ENCODE measurements at places on chromosomes 13 and 19. TPM values are rescaled to one million over a fixed set of nuclear protein-coding genes. Genes with fewer than 3 reads are reported as not detected.
A peak's percentile ranks its signal among the peaks of the same experiment; 100 is the strongest.

The ERICH4 gene
- total RNA-seq: not detected

The ZNF221 gene
- total RNA-seq: 12.1 TPM

The SERTM1 gene
- 0.37 TPM for total RNA-seq

The FGF21 gene
- total RNA-seq: not detected

The LGALS7B gene
- not detected for total RNA-seq

The ATP12A gene
- total RNA-seq: not detected

The IGFL3 gene
- total RNA-seq: not detected

The GPR12 gene
- not detected for total RNA-seq

The GPR18 gene
- total RNA-seq: not detected

The ERFL gene
- total RNA-seq: not detected

DNA sequence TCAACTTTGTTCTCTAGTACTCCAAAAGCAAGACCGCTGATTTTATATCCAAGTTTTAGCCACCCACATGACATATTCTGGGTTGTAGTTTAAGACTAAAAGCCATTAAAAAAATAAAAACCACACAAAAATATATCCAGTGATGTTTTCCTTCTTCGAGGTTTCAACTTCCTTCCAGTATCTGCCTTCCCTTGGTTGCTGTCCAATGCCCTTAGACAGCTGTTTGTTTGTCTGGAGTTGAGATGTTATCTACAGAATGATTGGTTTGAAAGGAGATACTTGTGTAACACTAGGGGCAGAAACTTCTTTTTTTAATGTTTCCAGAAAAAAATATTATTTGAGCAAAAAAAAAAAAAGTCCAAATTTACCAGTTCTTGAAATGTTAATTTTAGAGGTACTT, 591.5 kb upstream of the PCDH9 start:
- DNase-seq: no peak

DNA sequence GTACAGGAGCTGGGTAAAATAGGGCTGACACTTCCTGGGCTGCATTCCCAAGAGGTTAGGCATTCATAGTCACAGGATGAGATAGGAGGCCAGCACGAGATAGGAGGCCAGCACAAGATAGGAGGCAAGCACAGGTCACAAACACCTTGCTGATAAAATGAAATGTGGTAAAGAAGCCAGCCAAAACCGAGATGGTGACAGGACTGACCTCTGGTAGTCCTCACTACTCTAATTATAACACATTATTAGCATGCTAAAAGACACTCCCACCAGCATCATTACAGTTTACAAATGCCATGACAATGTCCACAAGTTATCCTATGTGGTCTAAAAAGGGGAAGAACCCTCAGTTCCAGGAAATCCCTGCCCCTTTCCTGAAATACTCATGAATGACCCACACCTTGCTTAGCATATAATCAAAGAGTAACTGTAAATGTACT, 20.9 kb upstream of the IGSF23 start:
- DNase-seq: peak; percentile 71

DNA sequence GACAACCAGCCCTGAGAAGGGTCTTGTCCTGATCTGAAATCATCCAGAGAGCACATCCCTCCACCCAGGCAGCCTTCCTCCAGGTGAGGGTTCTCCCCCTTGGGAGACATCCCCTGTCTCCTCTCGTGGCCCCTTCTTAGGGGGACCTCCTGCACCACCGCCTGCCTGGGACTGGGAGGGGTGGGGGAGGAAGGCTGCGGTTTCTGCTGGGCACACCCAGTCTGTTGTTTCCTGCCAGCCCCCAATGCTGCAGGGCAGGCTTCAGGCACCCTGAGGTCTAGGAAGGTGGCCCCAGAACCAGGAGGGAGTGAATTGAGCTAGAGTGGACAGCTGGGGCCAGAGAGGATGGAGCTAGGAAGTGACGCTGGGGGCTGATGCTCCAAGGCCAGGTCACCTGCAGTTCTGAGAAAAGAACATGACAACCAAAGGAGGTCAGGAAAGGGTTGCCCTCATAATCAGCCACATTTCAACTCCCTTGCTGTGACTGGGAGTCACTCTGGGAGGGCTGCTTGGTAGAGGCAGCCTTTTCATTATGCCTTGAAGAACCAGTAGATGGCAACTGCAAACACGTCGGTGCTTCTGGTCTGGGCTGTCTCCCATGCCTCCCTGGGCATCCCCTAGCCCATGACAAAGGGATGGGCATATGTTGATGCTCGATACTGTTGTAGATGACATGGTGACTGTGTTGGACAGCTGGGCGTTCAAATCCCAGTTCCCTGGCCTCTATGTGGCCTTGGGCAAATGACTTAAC, 1.4 kb downstream of the ARHGEF18 start:
- DNase-seq: no peak

- peak; percentile 97 for DNase-seq
Observed at GRCh38 chr19:50427997-50428425, 4.7 kb upstream of the MYBPC2 start.

DNA sequence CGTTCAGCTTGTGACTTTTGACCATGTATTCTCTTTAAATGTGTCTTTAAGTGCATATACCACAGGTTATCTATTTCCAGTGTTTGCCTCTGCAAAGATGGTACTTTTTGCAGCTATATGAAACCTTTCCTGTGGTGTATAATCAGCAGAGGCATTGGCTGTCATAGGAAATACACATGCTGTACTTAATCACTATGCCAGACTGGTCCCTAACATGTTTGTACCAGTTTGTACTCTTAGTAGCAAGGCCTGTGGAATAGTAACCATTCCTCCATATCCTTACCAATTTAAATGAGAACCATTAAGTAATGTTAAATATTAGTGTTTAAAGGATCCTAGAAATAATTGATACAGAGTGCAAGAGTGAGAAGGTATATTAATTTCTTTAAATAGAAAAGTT, 69.8 kb downstream of the CDK8 start:
- DNase-seq: no peak

- no peak for DNase-seq
Observed at GRCh38 chr13:113367020-113367560, 3.2 kb upstream of the GRTP1 start.

DNA sequence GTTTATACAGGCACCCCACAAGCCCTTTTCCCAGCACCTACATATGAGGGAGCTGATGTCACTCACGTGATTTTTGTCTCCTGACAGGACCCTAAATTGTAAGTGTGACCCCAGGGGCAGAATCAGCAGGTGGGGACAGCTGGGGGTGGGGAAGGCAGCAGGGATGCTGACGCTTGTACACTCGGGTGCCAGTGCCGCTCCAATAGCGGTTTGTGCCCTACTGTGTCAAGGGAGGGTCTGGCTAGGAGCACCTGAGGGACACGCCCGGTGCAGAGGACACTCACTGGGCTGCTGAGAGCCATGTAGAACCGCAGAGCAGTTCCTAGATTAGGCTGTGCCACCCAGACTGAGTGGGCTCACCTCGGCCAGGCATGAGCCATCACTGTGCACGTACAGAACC, 81.3 kb downstream of the SCGB2B2 start:
- no peak for DNase-seq

DNA sequence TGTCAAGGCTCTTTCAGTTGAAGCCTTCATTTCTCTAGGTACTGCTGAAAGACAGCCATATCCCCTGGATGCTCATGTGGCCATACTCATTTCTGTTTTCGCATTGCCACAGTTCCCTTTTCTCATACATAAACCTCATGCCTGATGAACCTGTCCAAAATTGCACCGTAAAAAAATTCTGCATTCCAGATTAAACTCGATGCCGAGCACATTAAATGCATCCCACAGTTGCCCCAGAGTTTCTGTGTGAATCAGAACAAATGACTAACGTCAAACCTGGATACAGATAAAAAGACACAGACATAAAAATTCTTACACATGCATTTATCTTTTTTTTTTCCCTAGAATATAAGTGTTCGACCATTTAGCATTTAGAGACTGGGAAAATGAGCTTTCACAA, 288.2 kb downstream of the COG6 start:
- no peak for DNase-seq

- DNase-seq: no peak
Observed at GRCh38 chr19:38034492-38034860, 127.5 kb downstream of the SIPA1L3 start.

GRCh38 chr19:48255376-48256303, at the start of gene CARD8:
CARD8 (minus strand) TSS chr19:48255912; CDS start chr19:48241020, 14,892 bp downstream.
- DNase-seq: peak; percentile 95

All from stomach (tissue), 19 donors.